Thyroid gland (tissue), 4 donors: ENCODE measurements at places on chromosomes 16 and 17. TPM values are rescaled to one million over a fixed set of nuclear protein-coding genes. Genes with fewer than 3 reads are reported as not detected.

- no peaks in the 10 kb centered on the region for H3K27me3 ChIP-seq
- no peaks in the 10 kb centered on the region for H3K4me1 ChIP-seq
- no peak overlapping the region for H3K4me3 ChIP-seq
- no peak overlapping the region for H3K27ac ChIP-seq
- DNase-seq, result no peak
These were observed 44.8 kb upstream of the NOG start for GRCh38 chr17:56548661-56549060.

- peak overlapping the region; percentile 97 for H3K27ac ChIP-seq
- no peaks in the 10 kb centered on the region for H3K36me3 ChIP-seq
- H3K4me3 ChIP-seq, result no peak overlapping the region
- peak; percentile 84 for DNase-seq
These were observed 14.0 kb downstream of the CCR7 start for GRCh38 chr17:40551091-40551878.

- no peaks in the 10 kb centered on the region for H3K36me3 ChIP-seq
- H3K27me3 ChIP-seq, result no peaks in the 10 kb centered on the region
- peaks cover 60% of the 10 kb centered on the region for H3K4me1 ChIP-seq
- no peak overlapping the region for H3K4me3 ChIP-seq
- peak overlapping the region; percentile 99 for H3K27ac ChIP-seq
These were observed 15.5 kb upstream of the SNTB2 start for GRCh38 chr16:69171325-69172084.

The ITGAL gene
- total RNA-seq, result 1.3 TPM

DNA sequence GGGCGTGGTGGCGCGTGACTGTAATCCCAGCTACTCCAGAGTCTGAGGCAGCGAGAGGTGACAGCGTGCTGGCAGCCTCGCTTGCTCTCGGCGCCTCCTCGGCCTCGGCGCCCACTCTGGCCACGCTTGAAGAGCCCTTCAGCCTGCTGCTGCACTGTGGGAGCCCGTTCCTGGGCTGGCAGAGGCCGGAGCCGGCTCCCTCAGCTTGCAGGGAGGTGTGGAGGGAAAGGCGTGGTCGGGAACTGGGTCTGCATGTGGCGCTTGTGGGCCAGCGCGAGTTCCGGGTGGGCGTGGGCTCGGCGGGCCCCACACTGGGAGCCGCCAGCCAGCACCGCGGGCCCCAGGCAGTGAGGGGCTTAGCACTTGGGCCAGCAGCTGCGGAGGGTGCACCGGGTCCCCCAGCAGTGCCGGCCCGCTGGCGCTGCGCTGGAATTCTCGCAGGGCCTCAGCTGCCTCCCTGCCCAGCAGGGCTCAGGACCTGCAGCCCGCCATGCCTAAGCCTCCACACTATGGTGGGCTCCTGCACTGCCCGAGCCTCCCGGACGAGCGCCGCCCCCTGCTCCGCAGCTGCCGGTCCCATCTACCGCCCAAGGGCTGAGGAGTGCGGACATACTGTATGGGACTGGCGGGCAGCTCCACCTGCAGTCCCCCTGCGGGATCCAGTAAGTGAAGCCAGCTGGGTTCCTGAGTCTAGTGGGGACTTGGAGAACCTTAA lies 1093.3 kb upstream of the CDH8 start:
- H3K27ac ChIP-seq, result no peak overlapping the region
- DNase-seq, result no peak
- H3K4me1 ChIP-seq, result no peaks in the 10 kb centered on the region
- H3K4me3 ChIP-seq, result no peak overlapping the region
- H3K27me3 ChIP-seq, result no peaks in the 10 kb centered on the region

DNA sequence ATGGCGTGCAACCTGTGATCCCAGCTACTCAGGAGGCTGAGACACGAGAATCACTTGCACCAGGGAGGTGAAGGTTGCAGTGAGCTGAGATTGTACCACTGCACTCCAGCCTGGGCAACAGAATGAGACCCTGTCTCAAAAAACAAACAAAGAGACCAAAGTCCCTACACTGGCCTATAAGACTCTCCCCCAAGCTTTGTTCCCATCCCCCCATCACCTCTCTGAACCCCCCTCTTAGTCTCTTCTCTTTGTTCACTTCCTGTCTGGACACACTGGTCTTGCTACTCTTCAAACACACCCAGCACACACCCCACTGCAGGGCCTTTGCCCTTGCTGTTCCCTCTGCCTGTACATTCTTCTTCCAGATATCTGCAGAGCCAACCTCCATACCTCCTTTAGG lies 7.8 kb upstream of the SCNN1B start:
- no peak for DNase-seq
- no peak overlapping the region for H3K4me3 ChIP-seq
- H3K36me3 ChIP-seq, result no peaks in the 10 kb centered on the region

DNA sequence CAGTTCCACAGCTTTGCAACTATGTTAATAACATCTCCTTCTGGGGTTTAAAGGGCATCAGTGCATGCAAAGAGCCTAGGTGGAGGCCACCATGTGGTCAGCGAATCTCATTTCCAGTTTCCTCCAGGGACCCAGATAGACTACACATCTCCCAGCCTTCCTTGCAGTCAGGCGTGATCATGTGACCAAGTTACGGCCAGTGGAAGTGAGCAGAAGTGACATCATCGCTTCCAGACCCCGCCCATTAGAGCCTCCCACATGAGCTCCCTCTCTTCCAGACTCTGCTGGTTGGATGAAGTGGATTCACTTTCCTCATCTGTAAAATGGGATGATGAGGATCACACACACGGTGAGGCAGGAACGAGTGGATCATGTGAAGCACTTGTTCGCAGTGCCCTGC lies 27.4 kb upstream of the KDM8 start:
- no peaks in the 10 kb centered on the region for H3K27me3 ChIP-seq
- no peak overlapping the region for H3K27ac ChIP-seq
- no peaks in the 10 kb centered on the region for H3K36me3 ChIP-seq
- no peak for DNase-seq
- no peaks in the 10 kb centered on the region for H3K4me1 ChIP-seq

- no peaks in the 10 kb centered on the region for H3K4me1 ChIP-seq
- no peaks in the 10 kb centered on the region for H3K36me3 ChIP-seq
- H3K4me3 ChIP-seq, result no peak overlapping the region
- H3K27me3 ChIP-seq, result no peaks in the 10 kb centered on the region
- no peak overlapping the region for H3K27ac ChIP-seq
These were observed 42.1 kb upstream of the GPRC5B start for GRCh38 chr16:19926449-19927390.

DNA sequence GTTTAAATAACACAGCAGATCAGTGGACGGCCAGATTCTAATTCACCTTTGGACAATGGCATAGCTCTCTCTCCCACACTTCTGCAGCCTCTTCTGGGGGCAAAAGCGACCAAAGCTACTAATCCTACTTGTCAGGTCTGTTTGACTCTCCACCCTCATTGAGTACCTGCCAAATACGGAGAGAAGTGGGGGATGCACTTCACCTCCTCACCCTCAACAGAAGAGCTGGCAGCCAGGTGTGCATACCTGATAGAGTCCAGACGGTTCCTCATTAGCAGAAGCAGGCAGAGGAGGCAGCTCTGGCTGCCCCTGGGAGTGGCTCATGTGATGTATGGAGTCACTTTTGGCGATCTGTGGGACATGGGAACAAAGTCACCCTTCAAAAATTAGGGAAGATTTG lies 4.9 kb downstream of the DNAH3 start:
- no peak overlapping the region for H3K27ac ChIP-seq
- no peak overlapping the region for H3K4me3 ChIP-seq
- H3K36me3 ChIP-seq, result no peaks in the 10 kb centered on the region
- no peaks in the 10 kb centered on the region for H3K27me3 ChIP-seq
- peak; percentile 74 for DNase-seq

DNA sequence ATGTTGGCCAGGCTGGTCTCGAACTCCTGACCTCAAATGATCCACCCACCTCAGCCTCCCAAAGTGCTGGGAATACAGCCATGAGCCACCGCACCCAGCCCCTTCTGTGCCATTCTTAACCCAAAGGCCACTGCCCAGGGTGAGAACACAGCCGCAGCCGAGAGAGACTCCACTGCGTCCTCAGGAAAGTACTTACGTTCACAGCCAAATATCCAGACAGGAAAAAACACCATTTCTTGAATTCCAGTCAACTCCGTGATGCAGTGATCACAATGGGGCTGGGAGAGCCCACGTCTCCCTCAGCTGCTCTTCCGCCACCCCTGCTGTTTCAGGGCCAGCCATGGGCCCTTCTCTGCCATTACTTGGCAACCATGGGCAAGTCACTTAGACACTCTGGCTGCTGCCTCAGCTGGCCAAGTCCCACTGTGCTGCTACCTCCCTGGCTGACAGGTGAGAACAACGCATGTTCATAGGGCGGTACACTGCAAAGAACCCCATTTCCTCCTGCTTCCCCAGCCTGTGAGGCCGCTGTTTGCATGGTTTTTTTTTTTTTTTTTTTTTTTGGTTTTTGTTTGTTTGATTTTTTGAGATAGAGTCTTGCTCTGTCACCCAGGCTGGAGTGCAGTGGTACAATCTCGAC lies 4.3 kb downstream of the CDIP1 start:
- H3K27me3 ChIP-seq, result no peaks in the 10 kb centered on the region
- H3K4me1 ChIP-seq, result peaks cover 25% of the 10 kb centered on the region
- H3K27ac ChIP-seq, result no peak overlapping the region
- H3K4me3 ChIP-seq, result no peak overlapping the region
- DNase-seq, result no peak
- H3K36me3 ChIP-seq, result no peaks in the 10 kb centered on the region

- peak overlapping the region; percentile 74 for H3K27ac ChIP-seq
- H3K36me3 ChIP-seq, result no peaks in the 10 kb centered on the region
- no peak for DNase-seq
These were observed 28.6 kb upstream of the MEIOC start for GRCh38 chr17:44627513-44628242.

GRCh38 chr16:64589836-64590235 lies 532.0 kb downstream of the CDH11 start:
- H3K27ac ChIP-seq, result no peak overlapping the region
- H3K4me3 ChIP-seq, result no peak overlapping the region
- H3K27me3 ChIP-seq, result no peaks in the 10 kb centered on the region
- no peak for DNase-seq

The SSH2 gene
- total RNA-seq, result 30.2 TPM

DNA sequence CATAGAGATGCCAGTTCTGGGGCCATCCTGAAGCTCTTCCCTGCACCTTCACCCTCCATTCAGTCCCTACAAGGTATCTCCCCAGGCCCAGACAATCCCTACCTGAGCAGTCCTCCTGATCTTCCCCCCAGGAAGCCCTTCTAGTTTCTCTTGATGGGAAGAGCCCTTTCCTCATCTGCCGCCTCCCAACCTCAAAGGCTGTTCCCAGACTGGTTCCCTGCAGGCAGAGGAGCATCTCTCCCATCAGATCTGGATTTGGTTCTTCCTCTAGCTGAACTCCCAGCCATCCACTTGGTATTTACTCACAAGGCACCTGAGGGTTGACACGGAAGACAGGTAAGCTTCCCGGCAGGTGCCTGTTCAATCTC lies 24.6 kb upstream of the PHB1 start:
- H3K4me1 ChIP-seq, result no peaks in the 10 kb centered on the region
- no peak overlapping the region for H3K4me3 ChIP-seq
- no peaks in the 10 kb centered on the region for H3K27me3 ChIP-seq
- no peak for DNase-seq

DNA sequence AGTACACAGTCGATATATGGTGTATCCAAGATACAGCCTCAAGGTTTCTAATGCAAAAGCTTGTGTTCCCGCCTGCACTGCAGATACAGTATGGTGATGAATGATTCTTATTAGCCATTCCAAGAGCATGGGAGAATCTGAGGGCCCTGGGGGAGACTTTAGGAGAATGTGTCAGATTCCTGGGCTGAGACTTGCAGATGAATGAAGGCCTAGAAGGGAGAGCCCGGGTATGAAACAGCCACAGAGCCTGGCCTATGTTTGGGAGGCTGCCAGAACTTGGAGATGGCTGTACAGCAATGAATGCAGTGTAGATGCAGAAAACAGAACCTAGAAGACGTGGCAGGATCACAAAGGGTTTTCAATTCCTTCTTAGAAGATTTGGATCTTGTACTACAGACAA lies 510.7 kb downstream of the HAPSTR1 start:
- no peaks in the 10 kb centered on the region for H3K27me3 ChIP-seq
- H3K27ac ChIP-seq, result no peak overlapping the region
- no peaks in the 10 kb centered on the region for H3K36me3 ChIP-seq
- H3K4me1 ChIP-seq, result peaks cover 8% of the 10 kb centered on the region
- DNase-seq, result no peak
- no peak overlapping the region for H3K4me3 ChIP-seq

DNA sequence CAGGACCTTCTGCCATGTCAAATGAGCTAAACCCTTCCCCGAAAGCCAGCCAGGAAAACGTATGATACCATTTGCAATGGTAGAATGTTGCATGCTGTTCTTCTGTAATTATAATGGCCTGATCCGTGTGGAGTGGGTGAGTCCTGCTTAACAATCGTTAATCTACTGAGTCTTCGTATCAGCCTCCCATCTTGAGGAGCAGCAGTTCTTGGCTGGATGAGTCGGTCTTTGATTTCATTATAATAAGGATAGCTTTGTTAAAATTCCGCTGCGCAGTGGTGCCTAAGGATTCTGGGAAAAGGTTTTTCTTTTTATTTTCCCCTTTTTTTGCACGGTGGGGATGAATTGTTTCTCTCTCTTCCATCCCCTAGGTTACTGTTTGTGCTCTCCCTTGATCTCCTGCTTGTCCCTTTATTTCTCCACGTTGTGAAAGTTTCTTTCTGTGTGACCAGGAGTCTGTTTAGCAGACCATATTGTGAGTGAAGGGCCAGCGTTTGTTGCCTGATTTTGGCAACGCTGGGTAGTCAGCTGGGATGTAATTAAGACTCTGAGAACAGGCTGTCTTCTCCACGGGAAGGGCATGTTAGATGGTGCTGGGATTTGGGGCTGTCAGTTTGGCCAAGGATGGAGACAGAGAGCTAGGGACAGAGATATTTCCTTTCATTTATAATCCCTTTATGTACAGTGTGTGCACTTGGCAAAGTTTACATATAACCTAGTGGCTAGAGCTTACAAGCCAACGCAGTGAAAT lies 263.0 kb downstream of the FTO start:
- H3K36me3 ChIP-seq, result no peaks in the 10 kb centered on the region
- no peak for DNase-seq
- peaks cover 6% of the 10 kb centered on the region for H3K4me1 ChIP-seq
- no peak overlapping the region for H3K4me3 ChIP-seq
- H3K27ac ChIP-seq, result no peak overlapping the region
- no peaks in the 10 kb centered on the region for H3K27me3 ChIP-seq

The ST6GALNAC1 gene
- 0.56 TPM for total RNA-seq

The MEOX1 gene
- not detected for total RNA-seq

DNA sequence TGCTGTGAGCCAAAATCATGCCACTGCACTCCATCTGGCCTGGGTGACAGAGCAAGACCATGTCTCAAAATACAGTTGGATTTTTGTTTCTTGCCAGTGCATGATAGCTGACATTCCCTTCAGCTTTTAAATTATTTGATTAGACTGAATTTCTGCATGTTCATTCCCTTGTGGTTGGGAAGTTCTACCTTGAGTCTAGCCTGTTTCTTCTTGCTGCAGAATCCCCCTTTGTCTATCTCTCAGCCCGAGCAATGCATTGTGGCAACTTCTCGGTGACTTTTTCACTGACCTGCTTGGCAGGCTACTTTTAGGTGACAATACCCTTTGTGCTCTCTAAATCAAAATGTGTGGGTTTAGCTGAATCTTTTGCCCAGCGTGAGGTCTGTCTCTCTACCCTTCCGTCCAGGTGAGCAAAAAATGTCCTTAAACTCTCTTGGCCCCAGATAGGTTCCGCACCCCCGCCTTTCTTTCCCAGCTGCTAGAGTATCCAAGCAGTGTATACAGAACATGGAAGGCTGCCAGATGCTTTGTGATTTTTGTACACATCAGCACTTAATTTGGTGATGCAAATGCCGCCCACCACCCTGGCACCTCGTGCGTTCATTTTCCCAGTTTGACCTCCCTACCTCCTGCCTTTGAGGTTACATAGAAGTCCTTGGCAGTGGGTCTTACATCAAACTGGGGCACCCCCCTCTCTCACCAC lies 130.2 kb downstream of the ABCC6 start:
- DNase-seq, result peak; percentile 93
- H3K4me3 ChIP-seq, result no peak overlapping the region
- H3K4me1 ChIP-seq, result peaks cover 65% of the 10 kb centered on the region
- peak overlapping the region; percentile 88 for H3K27ac ChIP-seq
- peaks cover 15% of the 10 kb centered on the region for H3K36me3 ChIP-seq
- no peaks in the 10 kb centered on the region for H3K27me3 ChIP-seq

The TP53TG3D gene
- 0.22 TPM for total RNA-seq

The DLG4 gene
- 6.8 TPM for total RNA-seq
